ENCODE measurements at places on chromosomes 16 and 17.

GRCh38 chr17:28737770-28738679 is 5.8 kb upstream of the TRAF4 start:
- DNase-seq = no peak

DNA sequence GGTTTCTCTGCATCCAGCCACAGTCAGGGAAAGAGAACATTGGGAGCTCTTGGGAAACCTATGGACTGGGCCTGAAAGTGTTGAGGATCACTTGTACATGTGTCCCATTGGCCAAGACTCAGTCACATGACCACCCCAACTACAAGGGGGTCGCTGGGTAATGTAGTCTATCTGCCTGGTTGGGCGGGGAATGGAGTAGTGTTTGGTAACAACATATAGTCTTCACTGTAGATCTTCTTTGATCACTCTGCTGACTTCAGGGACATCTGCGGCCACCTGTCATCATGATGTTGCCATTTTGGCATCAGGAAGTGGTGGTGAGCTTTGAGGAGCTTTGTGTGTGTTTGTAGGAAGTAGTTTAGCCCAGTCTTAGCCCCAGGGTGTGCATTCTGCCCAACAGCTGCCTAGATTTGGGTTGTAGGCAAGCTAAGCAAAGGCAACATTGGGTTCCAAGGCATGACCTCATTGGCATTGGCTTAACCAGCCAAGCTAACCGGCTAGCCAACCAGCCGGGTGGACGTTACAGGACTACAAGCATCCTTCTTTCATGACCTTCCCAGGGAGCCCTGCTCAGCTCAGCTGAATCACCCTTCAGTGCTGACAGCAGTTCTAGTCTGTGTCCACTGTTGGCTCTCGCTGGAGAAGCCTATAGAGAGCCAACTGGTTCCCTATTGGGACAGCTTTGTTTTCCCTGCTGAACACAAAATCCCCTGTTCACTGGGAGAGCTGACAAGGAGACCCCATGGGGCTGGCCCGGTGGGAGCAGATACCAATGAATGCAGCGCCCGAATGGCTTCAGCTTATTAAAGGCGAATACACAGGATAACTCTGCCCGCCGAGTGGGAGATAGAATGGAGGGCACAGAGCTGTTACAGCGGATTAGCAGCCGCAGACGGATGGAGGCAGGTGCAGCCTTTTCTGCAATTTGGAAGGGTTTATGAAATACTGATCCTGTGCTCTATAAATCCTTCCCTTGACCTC is 178.6 kb downstream of the NTN1 start:
- DNase-seq = no peak

DNA sequence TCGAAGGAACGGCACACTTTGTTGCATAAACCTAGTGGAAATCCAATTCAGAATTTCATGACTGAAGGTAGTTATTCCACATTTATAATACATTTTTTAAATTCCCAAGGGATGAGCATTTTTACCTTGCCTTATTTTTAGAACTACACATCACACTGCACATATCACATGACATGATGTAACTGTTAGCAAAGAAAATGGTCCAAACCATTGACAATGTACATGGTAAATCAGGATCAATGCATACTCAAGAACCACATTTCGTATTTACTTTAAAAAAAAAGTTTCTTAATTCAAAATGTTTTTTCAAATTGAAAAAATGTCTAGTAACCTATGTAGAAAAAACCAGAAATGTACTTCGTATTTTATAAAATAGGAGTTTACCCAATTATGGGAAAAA is 2.5 kb downstream of the KANSL1 start:
- DNase-seq = no peak

GRCh38 chr16:30401768-30402425 is 5.5 kb upstream of the ZNF771 start:
- DNase-seq = no peak

DNA sequence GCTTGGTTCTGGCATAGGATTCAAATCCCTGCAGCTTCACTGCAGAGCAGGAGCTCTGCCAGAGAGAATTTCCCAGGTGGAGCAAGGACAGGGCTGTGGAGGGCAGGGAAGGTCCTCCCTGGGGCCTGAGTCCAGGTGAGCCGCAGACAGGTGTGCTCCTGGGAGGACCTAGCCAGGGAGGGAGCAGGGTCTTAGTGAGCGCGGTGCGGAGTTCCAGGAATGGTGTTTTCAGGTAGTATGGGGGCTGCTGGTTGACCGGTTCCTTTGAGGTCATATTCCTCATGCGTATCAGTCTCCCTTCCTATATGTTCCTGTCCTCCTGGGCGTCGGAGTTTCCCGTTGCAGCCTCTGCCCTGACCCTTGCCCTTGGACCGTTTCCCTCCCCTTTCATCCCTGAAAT is 813.3 kb downstream of the KCNJ18 start:
- no peak for DNase-seq

DNA sequence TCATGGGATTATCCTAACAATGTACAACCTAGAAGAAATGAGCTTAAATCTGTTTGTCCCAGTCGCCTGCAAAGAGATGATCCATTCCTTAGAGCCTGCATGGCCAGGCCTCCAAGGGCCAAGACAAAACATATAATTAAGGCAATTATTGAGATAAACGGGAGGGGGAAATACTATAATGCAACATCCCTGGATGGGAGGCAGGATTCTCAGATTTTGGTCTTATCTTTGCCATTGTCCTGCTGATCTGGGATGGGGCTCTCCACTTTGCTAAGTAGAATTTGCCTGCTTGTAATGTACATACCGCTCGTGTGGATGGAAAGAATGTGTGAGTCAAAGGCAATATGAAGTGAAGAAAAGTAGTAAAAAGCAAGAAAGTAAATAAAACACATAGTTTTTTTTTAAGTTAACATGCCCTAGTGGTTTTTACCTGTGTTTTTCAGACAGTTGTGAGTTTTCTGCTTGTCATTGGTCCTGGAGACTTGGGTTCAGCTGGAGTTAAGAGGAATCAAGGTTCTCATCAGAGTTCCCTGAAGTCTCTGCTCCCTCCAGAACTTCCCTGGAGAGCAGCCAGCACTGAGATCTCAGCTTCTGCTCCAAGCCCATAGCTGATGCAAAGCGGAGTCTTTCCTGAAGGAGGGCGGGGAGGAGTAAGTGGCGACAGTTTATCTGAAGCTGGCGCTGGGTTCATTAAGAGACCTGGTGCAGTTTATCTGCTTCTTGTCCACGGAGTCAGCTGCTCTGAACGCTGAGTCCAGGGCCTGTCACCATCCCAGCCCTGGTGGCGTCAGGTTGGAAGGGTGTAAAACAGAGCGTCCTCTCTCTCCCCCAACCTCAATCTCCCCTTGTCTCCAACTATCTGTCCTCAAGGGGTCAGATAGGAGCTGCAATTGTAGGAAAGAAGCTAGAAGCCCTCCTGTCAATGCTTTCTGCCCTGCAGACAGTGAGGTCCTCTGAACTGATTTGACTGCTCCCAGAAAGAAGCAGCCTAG is 30.1 kb downstream of the HOXB1 start:
- DNase-seq = no peak
